ENCODE measurements at places on chromosomes 1 and 21.

DNA sequence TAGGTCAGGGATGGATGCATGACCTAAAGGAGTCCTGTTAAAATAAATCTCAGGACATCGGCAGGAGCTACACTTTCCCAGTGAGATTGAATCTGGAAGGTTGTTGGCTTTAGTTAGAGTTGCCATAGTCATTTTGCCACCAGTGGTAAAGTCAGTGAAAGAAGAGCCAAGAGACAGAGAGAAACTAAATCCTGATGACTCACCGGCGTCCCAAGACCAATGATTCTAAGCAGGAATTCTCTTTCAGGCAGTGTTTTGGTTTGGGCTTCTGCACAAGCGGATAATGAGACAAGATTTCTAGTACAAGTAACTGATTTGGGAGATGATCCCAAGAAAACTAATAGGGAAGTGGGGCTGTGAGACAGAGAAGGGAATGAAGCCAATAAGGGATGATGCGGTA is 88.8 kb upstream of the ETS2 start:
- no peak for DNase-seq

DNA sequence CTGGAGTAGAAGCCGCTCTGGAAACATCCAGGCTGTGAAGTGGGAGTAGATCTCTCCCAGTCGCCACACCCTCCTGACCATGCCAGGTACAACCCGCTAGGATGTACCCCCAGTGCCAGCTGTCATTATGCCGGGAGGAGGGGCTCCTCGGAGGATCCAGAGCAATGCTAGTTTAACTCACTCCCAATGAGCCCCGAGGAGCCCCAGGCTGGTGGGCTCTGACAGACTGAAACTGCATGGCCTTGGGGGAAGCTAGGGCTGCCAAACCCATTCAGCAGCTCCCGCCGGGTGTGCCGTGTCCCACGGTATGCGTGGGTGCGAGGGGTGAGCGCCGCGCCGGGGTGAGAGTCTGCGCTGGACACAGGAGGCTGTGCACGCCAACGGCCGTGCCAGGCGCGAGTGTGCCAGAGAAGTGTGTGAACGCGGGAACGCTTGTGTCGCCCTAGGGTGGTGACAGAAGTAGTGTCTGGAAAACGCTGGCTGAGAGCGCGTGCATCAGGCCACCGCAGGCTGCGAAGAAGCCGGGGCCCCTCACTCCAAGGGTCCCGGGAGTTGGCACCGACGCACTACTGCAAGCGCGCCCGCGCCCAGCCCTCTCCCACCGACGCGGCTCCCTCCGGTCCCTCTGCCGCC is 177.1 kb upstream of the EDN2 start:
- no peak for DNase-seq

GRCh38 chr1:202122639-202123335 is at the start of gene GPR37L1:
GPR37L1 (plus strand) TSS chr1:202122917; CDS start chr1:202122964, 47 bp downstream.
- DNase-seq = no peak

GRCh38 chr1:16960560-16961296 is 19.7 kb downstream of the MFAP2 start:
- DNase-seq = peak; percentile 42

GRCh38 chr1:161766102-161766981 is at the start of gene ATF6:
ATF6 (plus strand) TSS chr1:161766320; CDS start chr1:161766361, 41 bp downstream.
- peak; percentile 36 for DNase-seq

- no peak for DNase-seq
These were observed 105.9 kb downstream of the DTL start for GRCh38 chr1:212141404-212141803.
